Immature natural killer cell (primary cell): ENCODE measurements at places on chromosomes 3 and 15. TPM values are rescaled to one million over a fixed set of nuclear protein-coding genes. Genes with fewer than 3 reads are reported as not detected.

- no peak overlapping the region for H3K27ac ChIP-seq
- H3K36me3 ChIP-seq, result no peaks in the 10 kb centered on the region
- H3K4me1 ChIP-seq, result no peaks in the 10 kb centered on the region
- no peak overlapping the region for H3K4me3 ChIP-seq
- DNase-seq, result no peak
Observed at GRCh38 chr15:88440021-88440420, 27.2 kb downstream of the MRPL46 start.

Gene OSBPL10
- polyA plus RNA-seq, result 0.19 TPM

GRCh38 chr3:24389108-24390090 is 105.3 kb downstream of the THRB start:
- H3K4me1 ChIP-seq, result no peaks in the 10 kb centered on the region
- no peaks in the 10 kb centered on the region for H3K36me3 ChIP-seq
- DNase-seq, result no peak
- H3K27me3 ChIP-seq, result peaks cover 2% of the 10 kb centered on the region
- H3K27ac ChIP-seq, result no peak overlapping the region

- DNase-seq, result no peak
- no peaks in the 10 kb centered on the region for H3K36me3 ChIP-seq
- no peak overlapping the region for H3K4me3 ChIP-seq
- no peaks in the 10 kb centered on the region for H3K4me1 ChIP-seq
- H3K27ac ChIP-seq, result no peak overlapping the region
Observed at GRCh38 chr3:156586905-156587759, 32.2 kb upstream of the SSR3 start.

DNA sequence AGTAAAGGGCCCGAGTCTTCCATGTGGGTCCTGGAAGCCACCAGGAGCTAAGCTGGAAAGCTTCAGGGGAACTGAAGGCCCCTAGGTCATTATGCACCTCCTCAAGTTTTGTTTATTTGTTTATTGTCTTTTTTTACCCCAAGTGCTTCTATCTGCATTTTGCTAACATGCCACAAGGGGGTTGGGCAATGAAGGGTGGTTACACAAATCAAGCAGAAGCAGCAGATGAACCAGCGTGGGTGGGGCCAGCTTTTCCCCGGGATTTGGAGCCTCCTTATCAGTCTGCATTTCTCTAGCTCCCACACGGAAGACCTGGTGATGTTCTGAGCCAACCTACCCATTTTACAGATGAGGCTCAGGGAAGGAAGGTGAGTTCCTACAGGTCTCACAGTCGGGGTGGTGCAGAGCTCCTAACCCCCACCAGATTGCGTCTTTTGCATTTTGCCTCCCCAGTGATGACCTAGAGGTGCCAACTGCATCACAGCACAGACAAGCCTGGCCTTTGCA is 16.8 kb downstream of the TMC3 start:
- H3K27ac ChIP-seq, result no peak overlapping the region
- no peak overlapping the region for H3K4me3 ChIP-seq
- no peaks in the 10 kb centered on the region for H3K4me1 ChIP-seq
- H3K27me3 ChIP-seq, result peaks cover 3% of the 10 kb centered on the region

Gene DUOX2
- not detected for polyA plus RNA-seq

- H3K4me1 ChIP-seq, result no peaks in the 10 kb centered on the region
- DNase-seq, result no peak
- no peaks in the 10 kb centered on the region for H3K27me3 ChIP-seq
- H3K27ac ChIP-seq, result no peak overlapping the region
Observed at GRCh38 chr3:59016930-59017616, 32.8 kb downstream of the CFAP20DC start.

Gene GOLGA8Q
- polyA plus RNA-seq, result 1.6 TPM

GRCh38 chr3:181859518-181859917 is 147.8 kb downstream of the SOX2 start:
- no peaks in the 10 kb centered on the region for H3K4me1 ChIP-seq
- H3K4me3 ChIP-seq, result no peak overlapping the region
- no peak for DNase-seq
- no peaks in the 10 kb centered on the region for H3K36me3 ChIP-seq
- no peaks in the 10 kb centered on the region for H3K27me3 ChIP-seq
- H3K27ac ChIP-seq, result no peak overlapping the region
